HTR-8/SVneo (cell line): ENCODE measurements at places on chromosomes 5 and 9.

- DNase-seq = no peak
Measured at GRCh38 chr5:69281114-69281513, 46.4 kb downstream of the CDK7 start.

- DNase-seq = no peak
Measured at GRCh38 chr9:34689116-34689470, 2.0 kb downstream of the CCL19 start.

DNA sequence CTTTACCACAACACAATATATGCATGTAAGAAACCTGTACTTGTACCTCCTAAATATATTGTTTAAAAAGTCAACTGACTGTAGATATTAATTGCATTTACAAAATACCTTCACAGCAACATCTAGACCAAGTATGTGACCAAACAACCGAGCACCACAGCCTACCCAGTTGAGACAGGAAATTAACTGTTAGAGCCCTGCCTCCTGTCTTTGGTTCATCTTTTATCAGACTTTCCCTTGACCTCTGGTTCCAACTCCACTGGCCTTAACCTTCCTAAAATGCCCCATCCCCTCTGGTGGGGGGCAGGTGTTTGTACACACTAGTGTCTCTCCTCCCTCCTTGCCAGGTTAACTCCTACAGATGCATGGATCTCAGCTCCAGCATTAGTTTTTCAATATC lies 155.0 kb upstream of the PANK3 start:
- DNase-seq = no peak

DNA sequence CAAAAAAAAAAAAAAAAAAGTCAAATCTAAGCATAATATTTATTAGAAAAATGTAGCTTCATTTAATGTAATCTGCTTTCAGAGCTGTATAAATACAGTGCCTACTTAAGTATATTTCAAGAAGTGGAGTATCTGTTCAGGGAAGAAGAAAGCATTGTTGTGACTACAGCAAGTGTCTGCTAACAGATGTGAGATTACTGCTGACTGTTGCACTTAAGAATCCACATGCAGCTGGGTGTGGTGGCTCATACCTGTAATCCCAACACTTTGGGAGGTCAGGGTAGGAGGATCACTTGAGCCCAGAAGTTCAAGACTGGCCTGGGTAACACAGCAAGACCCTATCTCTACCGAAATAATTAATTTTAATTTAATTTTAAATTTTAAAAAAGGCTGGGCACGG lies 19.0 kb downstream of the KDM3B start:
- DNase-seq = no peak

DNA sequence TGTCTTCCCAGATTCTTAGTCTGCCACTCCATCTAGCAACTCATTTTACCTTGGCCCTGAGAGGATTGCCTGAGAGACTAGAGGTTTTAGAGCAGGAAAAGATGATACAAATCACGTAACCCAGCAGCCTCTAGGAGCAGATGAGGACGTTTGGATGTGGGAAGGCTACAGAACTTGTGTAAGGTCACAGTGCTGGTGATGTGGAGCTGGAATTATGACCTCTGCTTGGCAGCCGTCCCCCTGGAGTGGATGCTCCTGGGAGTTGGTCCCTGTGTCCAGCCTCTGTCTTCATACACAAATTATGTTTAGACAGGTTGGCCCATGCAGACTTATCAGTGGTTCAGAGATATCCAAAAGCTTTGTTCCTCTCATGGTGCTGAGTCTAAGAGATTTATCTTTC lies 499.0 kb downstream of the EBF1 start:
- no peak for DNase-seq

DNA sequence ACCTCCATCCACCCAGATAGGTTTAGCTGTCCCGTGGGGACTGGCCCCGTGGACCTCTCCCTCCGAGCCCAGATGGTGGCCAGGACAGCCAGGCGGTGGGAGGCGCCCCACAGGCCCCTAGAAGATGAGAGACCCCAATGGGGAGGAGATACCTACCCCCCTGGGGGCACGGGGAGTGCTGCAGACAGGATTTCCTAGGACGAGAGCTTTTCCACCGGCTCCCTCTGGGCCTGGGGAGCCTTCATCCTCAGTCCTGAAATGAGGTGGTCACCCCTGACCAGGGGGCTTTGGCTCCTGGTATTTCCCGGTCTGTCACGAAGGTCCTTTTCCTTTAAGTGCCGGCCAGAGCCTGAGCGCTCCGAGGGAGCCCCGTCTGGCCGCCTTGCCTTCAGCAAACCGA lies 46.8 kb downstream of the MRPL36 start:
- no peak for DNase-seq

GRCh38 chr5:43134019-43134418 lies 13.3 kb downstream of the ZNF131 start:
- DNase-seq = no peak

DNA sequence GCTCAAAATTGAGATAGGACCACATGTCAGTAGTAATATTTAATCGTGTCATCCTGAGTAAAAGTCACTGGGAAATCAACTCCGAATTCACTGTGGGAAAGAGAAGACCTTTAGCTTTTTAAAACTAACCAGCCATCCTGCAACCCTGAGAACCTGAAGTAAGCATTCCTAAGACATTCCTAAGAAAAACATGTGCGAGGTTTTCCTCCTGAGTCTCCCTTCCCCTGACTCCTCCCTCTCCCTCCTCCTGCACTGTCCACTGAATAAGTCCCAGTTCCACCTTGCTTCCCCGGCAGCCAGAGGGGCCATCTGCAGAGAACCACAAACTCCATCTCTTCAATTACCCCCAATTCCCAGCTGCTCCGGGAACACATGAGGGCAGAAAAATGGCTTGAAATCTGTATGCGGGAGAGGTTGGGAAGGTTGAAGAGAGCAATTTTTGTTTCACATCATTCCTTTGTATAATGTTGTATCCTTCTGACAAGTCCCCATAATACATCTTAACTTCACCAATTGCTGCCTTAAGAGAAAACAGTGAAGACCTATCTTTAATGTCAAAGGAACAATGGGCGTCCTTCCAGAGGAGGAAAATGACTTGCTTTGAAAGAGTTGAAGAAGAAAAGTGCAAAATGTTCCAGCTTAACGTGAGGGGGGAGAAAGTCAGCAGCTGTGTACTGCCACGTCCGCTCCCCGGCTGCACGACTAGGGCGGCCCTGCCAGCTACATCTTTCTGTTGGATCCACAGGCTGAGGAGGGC lies 186.3 kb downstream of the ZNF462 start:
- no peak for DNase-seq

GRCh38 chr9:88996046-88996920 lies 5.0 kb downstream of the S1PR3 start:
- no peak for DNase-seq

DNA sequence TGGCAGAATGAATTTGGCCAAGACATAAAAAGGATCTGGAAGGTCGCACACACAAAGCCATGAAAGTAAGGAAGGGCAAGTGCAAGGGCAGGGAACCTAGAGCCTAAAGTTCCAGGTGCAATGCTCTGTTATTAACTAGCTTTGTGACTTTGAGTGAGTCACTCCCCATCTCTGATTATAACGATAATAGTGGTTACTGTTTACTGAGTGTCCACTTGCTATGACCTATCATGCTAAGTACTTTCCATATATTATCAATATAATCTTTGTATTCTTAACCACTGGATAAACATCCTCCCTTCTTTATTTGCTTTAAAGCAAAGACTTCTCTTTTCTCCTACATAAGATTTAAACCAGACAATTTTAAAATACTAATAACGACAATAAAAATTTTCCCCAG lies 504.6 kb upstream of the BRINP1 start:
- no peak for DNase-seq

DNA sequence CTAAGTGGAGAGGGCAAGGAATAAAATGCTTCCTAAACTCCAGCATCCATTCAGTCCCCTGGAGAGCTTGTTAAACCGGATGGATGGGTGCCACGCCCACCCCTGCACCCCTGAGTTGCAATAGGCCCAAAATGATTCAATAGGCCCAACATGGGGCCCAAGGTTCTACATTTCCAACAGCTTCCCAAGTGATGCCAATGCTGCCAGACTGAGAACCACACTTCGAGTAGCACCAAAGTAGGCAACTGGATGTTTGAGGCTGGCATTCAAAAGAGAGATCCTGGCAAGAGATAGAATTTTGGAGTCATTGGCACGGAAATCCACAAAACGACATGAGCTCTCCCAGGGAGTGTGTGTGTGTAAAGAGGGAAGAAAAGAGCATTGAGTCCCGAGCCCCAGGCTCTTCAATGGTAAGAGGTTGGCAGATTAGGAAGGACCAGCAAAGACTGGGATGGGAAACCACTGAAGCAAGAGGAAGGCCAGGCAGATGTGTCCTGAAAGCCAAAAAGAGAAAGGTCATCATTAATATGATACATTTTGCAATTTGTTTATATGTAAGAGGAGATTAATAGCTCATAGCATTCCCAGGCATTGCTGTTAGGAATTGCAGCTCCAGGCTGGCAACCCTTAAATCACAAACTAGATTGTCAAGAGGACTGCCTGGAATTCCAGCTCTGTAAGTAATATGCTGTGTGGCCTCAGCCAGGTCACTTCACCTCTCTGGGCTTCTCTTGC lies 130.6 kb downstream of the KCNIP1 start:
- no peak for DNase-seq

DNA sequence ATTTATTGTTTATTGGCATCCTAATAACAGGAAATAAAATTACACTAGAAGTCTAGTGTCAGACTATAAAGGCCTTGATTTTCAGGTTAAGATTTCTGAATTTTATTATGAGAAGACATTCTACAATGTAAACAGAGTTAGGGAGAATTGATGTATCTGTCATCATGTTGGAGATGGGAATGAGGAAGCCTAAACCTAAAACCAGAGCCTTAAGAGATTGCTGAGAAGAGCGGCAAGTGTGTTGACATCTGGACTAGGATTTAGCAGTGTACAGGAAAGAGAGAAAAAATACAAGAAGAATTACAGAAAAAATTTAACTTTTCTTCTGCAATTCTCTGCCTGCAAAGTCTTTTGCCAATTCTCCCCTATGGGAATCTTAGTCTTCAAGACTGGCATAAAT lies 525.5 kb downstream of the NR2F1-AS1 start:
- DNase-seq = no peak

GRCh38 chr9:89612566-89613278 lies 7.9 kb downstream of the GADD45G start:
- no peak for DNase-seq

DNA sequence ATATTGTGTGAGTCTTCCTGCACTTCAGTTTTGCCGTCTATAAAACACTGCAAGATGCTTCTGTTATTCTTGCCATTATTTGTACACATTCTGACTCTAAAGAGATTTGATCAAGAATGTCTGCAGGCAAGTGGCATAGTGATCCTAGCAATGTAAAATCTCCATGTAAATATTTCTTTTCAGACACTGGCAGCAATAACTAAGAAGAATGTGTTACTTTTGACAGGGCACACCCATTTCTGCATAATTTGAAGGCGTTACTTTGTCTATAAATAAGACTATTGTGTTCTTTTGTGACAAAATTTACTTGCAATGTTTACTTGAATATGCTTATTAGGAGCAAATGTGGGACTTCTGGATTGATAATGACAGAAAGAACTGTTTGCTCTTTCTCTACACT lies 20.1 kb downstream of the RANBP3L start:
- DNase-seq = no peak

GRCh38 chr9:121650217-121651007 lies 1.0 kb upstream of the DAB2IP start:
- DNase-seq = peak; percentile 62

DNA sequence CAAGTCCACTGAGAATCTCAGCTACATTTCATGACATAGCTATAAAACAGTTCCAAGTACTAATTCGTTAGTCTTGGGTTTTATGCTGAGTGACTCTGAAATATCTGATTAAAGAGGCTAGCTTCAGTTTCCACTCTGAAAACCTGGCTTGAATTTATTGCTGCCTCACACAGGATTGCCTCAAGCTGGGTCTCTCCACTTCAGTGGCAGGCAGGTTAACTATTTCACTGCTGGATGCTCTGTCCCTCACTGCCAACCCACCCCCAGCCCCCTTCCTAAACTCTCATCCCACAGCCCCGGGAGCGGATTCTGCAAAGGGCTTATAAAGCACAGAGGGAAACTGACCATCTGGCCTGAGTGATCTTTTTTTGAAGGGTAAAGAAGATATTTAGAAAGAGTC lies 318.3 kb downstream of the MLLT3 start:
- no peak for DNase-seq

DNA sequence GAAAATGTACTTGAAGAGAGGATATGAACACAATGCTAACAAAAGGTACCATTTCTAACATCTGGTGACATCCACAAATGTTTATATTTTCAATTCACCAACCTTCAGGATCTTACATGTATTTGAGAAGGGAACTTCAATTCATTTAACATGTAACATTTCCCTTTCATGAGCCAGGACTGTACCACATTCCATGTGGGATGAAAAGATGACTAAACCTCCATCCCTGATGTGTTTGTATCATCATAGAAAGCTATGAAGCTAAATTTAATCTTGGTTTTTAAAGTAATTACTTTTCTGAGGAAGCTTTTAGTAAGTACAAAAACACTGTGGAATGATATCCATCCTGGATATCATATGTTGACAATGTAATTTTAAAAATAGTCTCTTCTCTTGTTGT lies 78.2 kb upstream of the GNA14 start:
- no peak for DNase-seq

- peak; percentile 7 for DNase-seq
Measured at GRCh38 chr9:105401651-105402050, 46.2 kb upstream of the FSD1L start.

DNA sequence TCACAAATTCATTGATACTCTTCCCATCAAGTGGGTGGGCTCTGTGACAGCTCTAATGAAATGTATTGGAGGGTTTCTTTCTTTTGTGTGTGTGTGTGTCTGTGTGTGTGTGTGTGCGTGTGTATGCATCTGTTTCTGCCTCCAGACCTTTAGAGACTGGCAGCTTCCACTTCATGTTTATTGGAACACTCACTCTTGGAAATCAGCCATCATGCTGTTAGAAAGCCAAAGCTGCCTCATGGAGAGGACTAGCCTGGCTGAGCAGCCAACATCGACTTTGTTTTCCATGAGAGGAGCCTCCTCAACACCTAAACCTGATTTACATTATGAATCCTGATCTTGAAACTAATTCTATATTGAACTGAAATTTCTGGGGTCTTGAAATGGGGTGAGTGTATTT lies 128.5 kb upstream of the FAM174A start:
- DNase-seq = no peak

DNA sequence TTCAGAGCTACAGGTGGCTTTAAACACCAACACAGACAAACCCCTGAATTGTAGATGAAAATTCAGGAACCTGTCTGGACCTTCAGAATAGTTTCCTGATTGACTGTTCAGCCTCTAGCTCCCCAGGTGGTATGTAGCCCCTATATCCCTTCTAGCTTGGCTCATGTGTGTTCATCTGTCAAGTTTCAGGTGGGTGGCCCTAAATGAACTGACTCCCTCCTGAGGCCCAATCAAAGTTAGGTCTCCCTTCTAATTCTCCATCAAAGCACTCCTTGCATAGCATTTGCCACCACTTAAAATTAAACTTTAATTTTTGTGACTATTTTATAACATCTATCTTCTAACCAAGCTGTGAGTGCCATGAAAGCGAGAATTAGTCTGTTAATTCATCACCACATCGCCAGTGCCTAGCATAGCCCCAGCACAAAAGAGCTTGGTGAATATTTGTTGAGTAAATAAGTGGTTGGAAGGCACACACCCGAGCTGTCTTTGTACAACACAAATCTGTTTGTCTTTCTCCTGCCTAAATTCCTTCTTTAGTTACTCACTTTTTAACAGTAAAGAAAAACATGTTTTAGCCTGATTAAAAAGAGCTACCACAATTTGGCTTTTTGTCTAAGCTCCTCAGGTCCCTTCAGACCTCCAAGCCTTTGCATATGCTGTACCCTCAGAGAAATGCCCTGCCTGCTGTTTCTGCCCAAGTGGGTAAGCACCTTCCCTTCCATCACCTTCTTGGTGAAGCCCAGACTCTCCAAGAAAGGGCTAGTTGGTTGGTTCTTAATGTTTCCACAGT lies 138.1 kb upstream of the HMHB1 start:
- no peak for DNase-seq

GRCh38 chr9:1028501-1029190 lies 21.5 kb upstream of the DMRT2 start:
- no peak for DNase-seq
